ENCODE measurements at places on chromosomes 2 and 18. TPM values are rescaled to one million over a fixed set of nuclear protein-coding genes. Genes with fewer than 3 reads are reported as not detected.

- DNase-seq, result no peak
These were observed 101.1 kb upstream of the PID1 start for GRCh38 chr2:229372207-229372606.

The C1QL2 gene
- not detected for total RNA-seq

The ELOA2 gene
- total RNA-seq, result not detected

- no peak for DNase-seq
These were observed 21.1 kb downstream of the PLB1 start for GRCh38 chr2:28516950-28517349.

DNA sequence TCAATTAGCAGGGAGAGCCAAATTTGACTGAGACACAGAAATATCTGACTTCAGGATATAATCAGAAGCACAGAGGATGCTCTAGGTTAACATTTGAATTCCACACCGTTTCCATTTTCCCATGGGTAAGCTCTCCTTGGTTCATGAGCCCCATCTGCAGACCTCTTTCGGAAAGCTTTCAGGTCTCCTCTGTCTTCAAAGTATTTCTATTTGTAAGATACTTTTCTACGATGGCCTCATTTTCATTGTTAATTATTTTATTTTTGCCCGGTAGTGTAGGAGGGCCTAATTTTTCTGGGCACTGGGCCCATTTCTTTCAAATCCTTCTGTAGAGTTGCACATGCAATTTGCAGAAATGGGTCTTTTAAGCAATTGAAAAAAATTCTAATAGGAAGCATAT lies 53.8 kb downstream of the LRPPRC start:
- DNase-seq, result no peak

GRCh38 chr2:174449033-174449432 lies 37.8 kb downstream of the GPR155 start:
- DNase-seq, result no peak

The CNGA3 gene
- total RNA-seq, result not detected

DNA sequence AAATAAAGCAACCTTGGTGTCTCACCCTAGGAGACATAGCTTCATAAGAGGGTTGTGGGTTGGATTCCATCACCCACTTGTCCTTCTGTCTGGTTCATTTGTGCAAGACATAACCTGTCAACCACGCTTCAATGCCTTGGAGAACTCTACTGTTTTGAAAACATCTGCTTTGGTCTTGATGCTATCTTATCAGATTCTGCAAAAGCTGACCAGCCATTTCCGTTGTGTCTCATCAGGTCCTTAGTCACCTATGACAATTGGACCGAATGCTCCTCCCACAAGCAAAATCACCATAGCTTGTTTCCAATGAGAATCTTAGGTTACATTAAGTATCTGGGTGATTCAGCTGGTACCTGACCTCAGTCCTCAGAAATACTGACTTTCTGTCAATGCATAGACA lies 35.4 kb downstream of the STAT4 start:
- DNase-seq, result peak; percentile 32

DNA sequence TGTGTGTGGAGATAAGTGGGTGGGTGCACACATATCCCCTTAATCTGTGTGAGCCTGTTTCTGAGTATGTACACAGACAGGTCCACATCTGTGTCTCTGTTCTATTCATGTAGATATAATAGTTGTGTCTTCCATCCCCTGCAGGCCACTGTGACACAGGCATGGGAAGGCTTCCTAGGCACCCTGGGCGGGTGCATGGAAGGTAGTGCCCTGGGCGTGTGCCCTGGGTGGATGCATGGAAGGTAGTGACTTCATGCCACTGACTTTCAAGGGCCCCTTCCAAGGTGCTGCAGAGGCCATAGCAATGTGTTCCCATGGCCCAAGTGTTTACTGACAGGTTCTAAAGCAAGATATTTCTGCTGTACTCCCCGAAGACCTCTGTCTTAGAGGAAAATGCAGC lies 462.5 kb upstream of the HS6ST1 start:
- DNase-seq, result no peak

DNA sequence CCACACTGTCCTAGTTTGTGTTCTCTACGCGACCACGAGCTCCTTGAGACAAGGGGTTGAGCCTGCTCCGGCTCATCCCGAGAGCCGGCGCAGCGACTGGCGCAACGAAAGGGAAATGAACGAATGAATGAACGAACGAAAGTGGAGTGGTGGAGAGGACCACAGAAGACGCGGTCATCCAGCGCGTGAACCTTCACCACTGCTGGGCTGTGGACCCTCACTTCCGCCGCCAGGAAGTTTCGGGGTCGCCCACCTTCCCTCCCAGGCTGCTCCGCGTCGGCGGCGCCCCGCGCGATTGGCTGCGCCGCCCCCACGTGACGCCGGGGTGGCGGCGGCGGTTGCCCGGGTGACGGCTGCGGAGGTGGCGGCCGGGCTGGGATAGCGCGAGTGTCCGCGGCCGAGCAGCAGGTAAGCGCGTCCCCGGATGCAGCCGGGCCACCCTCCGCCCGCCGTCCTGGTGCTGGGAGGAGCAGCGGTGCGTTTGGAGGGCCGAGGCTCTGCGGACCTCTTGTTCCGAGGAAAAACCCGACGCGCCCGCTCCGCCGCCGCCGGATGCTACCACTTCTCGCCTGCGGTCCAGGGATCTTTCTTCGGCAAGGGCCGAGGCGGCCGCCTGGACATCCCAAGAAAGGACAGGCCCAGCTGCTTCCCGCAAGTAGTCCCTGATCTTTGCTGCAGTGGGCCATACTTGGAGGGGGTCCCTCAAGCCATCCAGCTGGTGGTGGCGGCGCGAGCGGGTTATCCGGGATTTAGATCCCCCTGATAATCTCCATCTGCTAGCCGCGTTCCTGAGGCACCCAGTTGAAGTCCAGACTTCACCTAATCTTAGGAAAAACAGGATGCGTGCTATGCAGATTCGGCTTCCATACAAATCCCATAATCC lies at the start of gene ARMC9:
ARMC9 (plus strand) TSS at position 341 of the 883 bp plus-strand sequence. CDS start 7,608 bp downstream, outside the sequence.
- DNase-seq, result peak; percentile 72

The SIX2 gene
- 1.4 TPM for total RNA-seq

The RGPD4 gene
- not detected for total RNA-seq

The GALNT14 gene
- 3.2 TPM for total RNA-seq

GRCh38 chr2:48515513-48515985 lies 14.4 kb upstream of the STON1 start:
- no peak for DNase-seq

The CRYGD gene
- not detected for total RNA-seq

GRCh38 chr2:212898011-212898410 lies 253.4 kb downstream of the IKZF2 start:
- no peak for DNase-seq

The SALL3 gene
- not detected for total RNA-seq
